ENCODE measurements at places on chromosomes 3 and 15.

DNA sequence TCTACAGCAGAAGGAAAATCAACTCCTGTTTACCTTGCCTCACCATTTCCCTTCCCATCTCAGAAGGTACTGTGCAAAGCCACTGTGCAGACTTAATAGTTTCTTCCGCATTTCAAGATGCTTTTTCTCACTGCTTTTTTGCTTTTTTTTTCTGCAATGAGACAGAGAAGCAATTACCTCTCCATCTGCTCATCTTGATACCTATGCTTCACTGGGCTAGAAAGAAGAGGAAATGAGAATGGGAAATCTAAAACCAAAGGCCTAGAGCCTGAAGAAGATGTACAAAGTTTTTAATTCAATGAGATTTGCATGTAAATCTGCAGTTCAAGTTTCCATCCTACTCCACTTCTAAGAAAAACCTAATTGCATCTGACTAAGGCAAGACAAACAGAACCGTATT is 238.1 kb upstream of the SETMAR start:
- DNase-seq = no peak

DNA sequence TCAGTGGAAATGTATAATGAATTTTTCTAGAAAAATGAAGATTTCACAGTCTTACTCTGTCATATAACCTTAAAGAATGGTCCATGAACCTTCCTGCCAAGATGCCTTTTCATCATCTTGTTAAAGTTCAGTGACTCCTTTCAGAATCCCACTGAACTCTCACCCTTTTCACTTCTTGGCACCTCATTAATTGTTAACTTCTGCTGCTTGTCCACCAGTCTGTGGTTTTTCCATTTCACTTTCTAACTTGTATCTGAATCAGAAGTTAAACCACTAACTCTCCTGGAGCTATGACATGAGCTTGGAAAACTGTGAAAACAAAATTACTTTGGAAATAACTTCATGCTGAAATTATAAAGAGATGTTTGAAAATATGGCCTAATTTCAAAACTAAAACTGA is 281.2 kb upstream of the ALCAM start:
- DNase-seq = no peak

DNA sequence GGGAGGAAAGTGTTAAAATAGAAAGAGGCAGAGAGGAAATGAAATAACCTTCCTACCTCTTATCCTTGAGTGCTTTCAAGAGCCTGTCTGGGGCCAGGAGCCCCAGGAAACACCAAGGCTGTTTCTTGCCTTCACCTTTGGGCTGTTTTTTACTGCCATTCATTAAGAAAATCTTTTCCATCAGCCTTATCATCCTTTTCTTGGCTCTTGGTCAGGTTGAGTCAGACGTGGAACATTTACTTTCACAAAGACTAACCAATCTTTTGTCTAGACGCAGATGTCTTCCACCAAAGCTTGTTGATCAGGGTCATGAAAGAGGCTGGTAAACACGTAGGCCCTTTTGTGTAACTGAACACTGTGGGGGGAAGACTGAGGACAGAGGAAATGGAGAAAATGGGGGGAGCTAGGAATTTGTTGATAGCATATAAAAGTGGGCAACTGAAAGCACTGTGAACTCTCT is 151.0 kb upstream of the THBS1 start:
- DNase-seq = peak; percentile 56

DNA sequence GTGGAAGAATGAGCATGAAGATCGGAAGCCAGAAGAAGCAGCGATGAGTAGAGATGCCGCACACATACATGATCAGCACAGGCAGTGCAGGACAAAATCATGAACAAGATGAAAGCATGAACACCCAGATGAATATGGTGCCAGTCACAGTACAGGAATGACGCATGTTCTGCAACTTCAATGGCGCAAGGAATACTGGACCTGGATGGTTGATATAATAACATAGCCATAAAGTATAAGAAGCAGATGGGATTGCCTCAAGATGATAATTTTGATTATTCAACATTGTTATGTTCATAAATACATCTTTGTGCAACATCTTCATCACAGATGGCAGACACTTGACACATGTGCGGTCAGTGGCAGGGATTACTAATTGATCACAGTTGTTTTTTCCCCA is 59.7 kb upstream of the SLCO3A1 start:
- no peak for DNase-seq

- no peak for DNase-seq
These were observed 26.5 kb upstream of the VEPH1 start for GRCh38 chr3:157529751-157530150.

DNA sequence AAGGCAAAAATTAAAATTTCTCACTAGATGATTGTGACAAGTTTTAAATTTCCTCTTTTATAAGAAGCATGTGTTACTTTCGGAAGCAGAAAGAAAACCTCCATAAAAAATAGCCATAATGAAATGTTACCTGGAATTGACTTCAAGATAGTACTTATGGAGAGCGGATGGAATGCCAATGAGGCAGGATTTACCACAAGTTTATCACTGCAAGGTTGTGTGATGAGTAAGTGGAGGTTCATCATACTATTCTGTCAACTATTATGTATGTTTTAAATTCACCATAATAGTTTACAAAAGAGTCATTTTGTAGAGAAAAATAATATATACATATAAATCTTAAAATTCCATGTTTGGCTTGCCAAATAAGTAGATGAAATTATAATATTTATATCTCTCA is 230.3 kb downstream of the SCAPER start:
- peak; percentile 7 for DNase-seq

- DNase-seq = no peak
These were observed 46.4 kb downstream of the RPLP1 start for GRCh38 chr15:69498987-69499386.

DNA sequence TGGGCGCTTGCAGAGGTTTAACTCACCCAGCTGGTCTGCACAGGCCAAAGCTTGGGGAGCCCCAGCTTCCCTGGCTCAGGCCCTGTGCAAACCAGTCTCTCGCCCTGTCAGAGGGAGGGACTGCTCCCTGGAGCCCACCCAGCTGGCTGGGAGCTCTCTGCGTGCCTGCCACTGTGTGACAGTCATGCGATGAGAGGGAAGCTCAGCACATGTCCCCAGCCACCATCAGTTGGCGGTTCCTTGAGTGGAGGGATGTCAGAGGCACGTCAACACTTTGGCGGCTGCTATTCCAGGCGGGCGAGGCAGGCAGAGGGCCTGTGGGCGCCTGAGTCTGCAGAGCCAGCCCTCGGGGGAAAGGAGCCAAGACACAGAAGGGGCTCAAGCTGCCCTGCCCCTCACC is 324.6 kb downstream of the UACA start:
- no peak for DNase-seq

DNA sequence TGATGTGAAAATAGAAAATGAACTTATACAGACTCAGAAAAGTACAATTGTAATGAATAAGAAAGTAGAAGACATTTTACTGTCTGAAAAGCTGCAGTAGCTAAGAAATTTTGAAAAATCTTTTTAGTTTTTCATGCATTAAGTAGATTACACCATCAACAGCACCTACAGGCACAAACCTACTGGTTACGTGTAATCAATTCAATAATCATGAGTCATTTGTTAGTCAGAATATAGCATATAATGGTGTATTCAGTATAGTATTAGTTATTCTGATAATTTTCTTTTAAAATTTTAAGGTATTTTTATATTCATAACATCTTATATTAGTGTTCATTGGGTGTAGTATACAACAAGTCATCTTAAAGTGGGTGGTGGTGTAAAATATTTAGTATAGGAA is 550.5 kb upstream of the GBE1 start:
- no peak for DNase-seq

DNA sequence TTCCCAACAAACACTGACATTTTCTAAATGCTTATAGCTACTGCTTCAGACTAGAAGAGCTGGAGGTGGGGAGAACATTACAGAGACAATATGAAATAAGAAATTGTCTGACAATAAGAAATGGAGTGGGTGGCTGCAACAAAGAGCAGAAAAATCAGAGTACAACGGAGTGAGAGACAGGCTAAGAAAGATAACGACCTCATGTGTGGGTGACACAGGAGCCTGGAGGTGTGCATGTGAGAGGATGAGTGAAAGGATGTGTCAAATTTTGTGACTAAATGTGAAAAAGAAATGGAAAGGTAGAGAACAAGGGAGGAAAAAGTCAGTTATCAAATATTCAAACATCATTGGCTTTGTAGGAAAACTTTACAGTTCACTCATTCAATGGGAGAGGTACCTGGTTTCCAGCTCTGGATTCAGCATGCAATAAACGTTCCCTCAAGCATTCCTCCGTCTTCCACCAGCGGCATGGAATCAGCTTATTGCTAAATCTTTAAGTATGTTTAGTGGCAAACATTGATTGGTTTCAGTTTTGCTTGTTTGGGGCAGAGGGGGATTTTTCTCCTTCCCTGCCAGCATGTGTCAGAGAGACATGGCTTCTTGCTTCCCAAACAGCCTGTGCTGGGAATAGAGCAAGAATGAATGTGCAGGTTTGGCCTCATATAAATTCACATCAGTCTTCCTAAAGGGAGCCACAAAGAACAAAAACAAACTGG is 103.8 kb upstream of the CHRM5 start:
- no peak for DNase-seq

DNA sequence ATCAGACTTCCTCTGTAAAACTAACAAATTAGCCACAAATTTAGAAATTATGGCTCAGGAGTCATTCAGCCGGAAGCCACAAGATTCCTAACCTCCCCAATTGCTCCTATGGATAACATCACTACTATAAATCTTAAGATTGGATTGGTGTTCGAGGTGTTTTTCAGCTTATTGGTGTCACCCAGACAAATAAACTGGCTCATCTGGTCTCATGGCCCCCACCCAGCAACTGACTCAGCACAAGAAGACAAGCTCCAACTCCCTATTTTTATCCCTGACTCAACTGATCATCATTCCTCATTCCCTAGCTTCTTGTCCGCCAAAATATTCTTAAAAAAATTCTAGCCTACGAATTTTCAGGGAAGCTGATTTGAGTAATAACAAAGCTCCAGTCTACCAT is 135.1 kb upstream of the STRIT1 start:
- peak; percentile 96 for DNase-seq

DNA sequence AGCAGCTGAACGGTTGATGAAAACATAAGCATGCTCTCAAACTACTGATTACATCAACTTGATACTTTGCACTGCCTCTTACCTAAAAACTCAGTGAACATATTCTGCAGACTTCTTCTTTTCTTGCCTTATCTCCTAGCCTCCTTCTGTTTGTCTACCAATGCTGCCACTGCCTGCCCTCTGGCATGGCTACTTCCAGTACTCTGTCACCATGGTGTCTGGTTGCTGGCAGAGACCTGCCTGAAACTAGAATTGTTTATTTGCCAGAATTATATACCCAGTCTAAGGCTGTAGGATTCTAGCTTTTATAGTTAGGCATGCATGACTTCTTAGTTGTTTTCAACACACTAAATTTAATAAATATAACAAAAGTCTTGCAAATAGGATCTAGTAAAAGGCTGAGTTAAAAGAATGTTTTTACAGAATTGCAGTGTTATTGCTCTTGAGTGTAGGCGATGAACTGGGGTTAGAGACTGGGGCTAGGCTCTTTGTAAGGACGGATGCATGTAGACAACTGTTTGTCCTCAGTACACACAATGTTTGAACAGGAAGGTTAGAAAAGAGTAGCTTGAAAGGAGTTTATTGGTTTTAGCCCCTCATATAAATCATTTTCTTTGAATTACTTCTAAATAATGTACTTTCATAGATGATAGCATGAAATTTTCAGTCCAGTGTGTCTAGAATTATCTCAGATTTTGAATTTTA is 116.3 kb downstream of the KCNAB1 start:
- DNase-seq = no peak

- peak; percentile 16 for DNase-seq
These were observed 22.4 kb downstream of the HPS3 start for GRCh38 chr3:149151843-149152242.

DNA sequence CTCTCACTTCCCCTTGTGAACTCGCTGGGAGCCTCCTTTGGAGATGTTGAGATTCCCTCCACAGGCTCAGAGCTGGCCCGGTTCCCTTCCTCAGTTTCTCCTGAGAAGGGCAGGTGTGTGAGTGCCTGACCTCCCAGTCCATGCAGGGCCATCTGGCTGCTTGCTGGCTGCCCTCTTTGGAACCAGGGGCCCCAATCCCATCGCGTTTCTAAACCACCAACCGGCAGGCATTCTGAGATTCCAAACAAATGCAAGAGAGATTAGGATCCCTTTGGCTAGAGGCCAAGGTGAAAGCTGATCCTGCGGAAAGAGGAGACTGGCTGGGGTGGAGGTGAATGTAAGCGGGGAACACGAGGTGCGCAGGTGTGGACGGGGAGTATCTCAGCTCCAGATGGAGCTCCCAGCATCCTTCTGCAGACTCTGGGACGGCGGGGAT is 2.9 kb upstream of the PRRT3 start:
- no peak for DNase-seq

DNA sequence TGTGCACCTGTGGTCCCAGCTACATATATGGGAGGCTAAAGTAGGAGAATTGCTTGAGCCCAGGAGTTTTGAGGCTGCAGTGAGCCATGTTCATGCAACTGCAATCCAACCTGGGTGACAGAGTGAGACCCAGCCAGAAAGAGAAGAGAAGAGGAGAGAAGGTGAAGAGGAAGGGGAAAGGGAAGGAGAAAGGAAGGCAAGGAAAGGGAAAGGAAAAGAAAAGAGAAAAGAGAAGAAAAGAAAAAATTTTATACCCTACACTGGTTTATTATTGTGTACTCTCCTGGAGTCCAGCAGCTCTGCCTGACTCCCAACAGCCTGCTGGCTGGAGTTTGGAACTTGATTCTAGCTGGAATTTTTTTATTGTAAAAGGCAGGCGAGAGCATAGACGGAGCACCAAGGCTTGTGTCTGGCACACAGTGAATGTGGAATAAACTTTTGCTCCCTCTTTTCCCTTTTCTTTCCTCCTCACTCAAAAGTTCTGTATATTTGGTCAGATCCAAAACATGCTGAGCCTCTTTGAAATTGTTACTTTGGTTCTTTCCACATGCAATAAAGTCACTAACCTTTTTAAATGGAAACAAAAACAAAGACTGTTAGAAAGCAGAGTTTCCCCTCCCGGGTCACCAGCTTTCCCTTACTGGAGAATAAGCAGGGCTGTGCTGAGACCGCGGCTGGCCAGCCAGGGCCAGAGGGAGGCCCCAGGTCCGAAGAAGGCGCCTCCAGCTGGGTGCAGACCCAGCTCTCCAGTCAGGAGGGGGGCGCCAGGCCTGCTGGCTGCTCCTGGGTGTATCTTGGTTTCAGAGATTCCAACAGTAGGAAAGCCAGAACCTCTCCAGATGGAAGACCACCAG is 9.9 kb downstream of the THSD4 start:
- no peak for DNase-seq
